ENCODE measurements at places on chromosomes 11 and 22.

DNA sequence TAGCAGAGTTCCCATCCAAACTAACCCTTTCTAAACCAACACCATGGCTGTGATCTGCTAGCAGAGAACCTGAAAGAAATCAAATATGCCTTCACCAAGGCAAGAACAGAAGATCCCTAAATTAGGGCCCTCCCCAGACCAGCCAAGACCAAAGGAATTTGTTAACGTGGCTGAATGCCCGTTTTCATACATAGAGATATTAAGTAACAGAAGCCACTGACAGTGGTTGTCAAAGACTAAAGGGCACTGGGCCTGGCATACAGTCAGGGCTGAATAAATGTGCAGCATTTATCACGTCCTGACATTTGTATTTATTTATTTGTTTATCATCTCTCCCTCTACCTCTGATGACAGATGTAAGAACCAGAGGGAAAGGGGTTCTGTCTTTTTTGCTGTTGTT is 271.8 kb downstream of the LARGE1 start:
- DNase-seq, result no peak

DNA sequence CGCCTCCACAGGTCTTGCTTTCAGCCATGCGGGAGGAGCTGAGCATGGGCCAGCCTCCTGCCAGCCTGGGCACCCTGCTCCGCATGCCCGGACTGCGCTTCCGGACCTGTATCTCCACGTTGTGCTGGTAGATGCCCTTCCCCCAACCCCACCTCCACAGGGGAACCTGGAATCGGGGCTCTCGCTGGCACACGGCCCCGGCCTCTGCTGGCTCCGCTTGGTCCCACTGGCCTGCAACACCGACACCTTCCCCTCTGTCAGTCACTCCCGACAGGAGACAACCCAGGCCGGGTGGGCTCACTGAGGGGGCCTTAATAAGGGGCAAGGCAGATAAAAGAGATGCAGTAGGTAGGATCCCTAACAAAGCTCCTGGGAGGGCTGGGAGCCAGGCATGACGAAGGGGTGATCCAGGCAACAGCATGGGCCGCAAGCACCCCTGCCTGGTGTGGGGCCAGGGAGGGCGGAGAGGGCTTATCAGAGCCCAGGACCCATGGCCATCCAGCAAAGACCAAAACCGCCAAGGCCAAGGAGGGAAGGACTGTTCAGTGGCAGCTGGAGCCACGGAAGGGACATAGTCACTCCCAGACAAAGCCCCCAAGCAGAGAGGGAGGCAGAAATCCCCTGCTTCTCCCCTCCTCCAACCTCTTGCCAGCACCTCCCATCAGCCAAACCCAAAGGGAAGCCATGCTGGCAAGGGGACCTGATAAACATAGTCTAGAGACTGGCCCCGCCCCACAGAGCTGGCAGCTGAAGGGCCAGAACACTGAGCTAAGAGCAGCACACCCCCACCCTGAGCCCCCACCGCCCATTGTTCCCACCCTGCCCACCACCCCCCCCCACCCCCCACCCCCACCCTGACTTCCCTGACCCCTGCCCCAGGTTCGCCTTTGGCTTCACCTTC is 8.0 kb downstream of the SLC22A12 start:
- no peak for DNase-seq

- no peak for DNase-seq
These were observed 139.9 kb upstream of the NARS2 start for GRCh38 chr11:78714539-78714938.

DNA sequence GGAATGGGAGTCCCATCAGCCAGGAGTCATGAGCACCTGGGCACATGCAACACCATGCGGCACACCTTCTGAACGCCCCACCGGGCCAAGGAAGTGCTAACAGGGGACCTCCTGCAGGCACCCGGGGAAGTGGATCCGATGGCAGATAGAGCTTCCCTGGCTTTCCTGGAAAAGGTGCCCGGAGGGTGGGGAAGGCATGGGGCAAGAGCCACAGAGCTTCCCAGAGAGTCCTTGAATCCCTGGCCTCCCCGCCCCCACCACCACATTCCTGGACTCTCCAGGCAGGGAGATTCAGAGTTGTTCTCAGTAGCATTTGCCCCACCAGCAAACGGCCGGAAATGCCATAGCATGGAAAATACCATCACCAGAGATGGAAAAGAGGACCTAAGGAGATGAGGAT is 8.3 kb downstream of the TRIM29 start:
- no peak for DNase-seq

DNA sequence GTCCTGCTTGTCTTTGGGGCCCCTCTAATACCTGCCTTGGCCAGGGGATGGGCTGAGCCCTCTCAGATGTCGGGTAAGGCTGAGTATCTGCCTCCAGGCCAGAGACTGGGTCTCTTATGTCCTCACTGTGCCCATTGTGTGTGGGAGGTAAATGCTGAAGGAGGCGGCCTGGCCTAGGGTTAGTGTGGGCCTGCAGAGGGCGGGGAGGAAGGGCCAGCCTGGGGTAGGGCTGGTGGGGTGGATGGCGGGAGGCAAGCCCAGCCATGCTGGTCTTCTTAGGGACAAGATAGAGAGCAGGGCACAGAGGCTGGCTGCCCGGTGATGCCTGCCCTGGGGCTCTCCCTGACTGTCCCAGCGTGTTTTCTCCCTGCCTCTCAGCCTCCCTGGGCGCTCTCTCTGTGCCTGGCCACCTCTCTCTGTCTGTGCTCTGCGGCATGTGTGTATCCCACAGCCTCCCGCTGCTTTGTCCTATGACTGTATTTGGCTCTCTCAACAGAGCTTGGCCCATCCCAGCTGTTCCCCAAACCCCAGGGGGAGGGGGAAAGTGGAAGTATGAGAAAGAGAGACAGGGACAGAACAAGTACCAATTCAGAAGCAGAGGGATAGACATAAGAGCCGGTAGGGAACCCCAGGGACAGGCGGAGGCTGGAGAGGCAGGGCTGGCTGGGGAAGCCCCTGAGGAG is 57.0 kb downstream of the PDE2A start:
- no peak for DNase-seq

- DNase-seq, result peak; percentile 35
These were observed 6.5 kb downstream of the ADORA2A start for GRCh38 chr22:24433828-24434470.

GRCh38 chr11:665704-666281 is 28.7 kb downstream of the DRD4 start:
- DNase-seq, result no peak
